ENCODE measurements at places on chromosomes 5 and 9.
A peak's percentile ranks its signal among the peaks of the same experiment; 100 is the strongest.

DNA sequence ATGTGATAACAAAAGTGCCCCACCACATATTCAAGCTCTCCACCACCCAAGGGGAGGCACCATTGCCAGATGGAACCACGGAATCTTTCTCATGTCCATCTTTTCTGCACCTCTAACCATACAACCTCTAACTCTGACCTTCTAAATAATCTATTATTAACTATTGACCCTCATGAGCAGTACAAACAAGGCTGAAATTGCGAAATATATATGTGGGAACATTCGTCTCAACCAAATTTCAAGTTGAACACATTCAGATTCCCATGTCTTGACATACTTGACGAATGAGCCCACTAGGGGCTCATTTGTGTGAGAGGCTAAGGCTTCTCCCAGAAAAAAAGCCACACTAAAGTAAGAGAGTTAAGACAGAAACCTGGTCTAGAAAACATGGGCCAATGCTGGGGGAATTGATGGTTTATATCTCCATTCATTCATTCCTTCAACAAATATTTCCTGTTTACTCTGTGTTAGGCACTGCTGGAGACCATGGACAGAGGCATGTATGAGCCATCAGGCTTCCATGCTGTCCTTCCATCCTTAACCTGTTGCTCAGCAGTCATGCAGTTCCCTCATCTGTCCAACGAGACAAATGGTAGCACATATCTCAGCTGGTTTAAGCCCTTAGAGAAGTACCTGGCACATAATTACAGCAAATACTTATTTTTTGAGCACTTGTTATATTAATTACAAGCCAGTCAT, 130.4 kb downstream of the ESM1 start:
- DNase-seq: no peak

DNA sequence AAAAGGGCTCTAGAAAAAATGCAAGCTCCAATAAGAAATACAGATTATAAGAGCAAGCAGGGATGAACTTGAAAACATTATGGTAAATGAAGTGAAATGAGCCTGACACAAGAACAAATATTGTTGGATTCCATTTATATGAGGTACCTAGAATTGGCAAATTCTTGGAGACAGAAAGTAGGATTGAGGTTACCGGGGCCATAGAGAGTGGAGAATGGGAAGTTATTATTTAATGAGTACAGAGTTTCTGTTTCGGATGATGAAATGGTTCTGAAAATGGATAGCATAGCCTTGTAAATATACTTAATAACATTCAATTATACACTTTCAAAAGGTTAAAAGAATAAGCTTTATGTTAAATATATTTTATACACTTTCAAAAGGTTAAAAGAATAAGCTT, 75.6 kb upstream of the SLC12A2 start:
- DNase-seq: no peak

GRCh38 chr5:148011398-148012137, 52.2 kb upstream of the SPINK5 start:
- DNase-seq: no peak

- DNase-seq: no peak
Measured at GRCh38 chr5:22683050-22683449, 170.1 kb downstream of the CDH12 start.

- no peak for DNase-seq
Measured at GRCh38 chr9:91234523-91234922, 127.2 kb downstream of the AUH start.

DNA sequence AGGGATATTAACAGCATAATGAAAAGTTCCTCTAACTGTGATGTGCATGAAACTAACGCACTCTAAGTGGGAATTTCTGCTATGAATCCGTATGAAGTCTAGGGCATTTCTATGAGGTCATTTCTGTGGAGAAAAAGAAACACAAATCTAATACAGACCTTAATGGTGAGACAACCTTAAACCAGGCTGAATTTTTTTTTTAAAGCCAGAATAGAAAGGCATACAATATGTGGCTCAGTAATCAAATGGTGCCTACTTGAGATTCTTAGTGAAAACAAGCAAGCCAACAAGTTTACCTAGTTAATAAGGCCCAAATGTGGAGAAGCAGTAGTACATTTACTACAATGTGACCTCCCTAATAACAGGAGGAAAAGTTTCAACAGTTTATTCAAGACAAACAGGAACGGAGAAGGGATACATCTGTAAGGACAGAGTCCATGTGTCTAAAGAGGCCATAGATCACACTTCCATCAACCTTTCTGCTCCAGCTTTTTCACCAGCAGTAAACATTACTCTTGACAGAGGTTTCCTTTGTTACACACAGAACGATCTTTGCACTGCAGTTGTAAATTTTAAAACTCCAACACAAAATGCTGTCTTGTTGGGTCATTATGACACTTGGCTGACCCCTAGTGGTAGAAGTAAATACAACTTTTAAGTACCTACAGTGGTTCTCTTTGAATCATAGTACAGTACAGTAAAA, 26.2 kb downstream of the CARNMT1 start:
- DNase-seq: peak; percentile 29

DNA sequence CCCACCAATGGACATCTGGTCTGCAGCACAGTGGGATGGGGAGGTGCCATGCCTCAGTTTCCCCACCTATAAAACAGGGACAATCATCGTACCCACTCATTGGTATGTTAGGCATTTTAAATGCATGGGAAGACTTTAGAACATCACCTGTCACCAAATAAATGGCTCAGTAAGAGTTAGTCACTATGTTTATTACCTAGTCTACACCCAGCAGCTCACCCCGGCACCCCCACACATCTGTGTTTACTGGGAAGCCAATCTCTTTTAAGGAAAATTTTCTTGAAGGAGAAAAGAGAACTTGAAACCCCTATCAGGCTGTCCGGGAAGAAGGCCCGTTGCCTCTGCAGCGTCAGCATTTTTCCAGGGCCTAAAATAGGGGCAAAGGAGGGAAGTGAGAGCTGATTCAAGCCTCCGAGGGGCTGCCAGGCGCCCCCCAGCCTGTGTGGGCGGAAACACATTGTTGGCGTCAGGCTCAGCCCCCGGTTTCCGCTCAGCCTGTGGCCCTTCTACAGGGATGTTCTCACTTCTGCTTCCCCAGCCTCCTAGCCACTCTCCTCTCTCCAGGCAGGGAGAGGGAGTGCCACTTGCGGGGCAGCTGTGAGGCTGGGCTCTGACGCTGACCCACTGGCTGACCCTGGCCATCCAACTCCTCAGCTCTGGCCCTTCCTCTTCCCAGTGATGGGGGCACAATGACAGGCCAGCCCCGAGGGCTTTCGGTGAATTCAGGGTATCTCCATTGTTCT, 4.6 kb downstream of the CSF1R start:
- peak; percentile 55 for DNase-seq

DNA sequence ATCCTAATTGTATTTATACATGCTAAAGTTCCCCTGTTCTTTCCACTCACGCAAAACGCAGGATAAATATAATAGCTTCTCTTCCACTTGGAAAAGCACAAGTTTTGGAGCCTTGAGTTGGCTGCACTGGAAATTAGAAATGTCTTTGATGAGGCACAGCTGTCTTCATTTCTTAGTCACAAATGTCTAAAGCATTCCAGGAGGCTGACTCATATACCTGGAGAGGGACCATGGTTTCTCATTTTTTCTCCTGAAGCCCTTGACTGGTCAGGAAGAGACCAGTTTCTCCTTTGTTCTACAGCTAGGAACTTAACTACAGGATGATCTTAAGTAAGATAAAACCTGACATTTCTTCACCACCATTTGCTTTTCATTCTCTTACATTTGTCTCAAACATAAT, 16.2 kb downstream of the MTX3 start:
- no peak for DNase-seq

- DNase-seq: no peak
Measured at GRCh38 chr5:372556-372995, 51.1 kb downstream of the AHRR start.

- no peak for DNase-seq
Measured at GRCh38 chr9:102209176-102209575, 470.7 kb upstream of the GRIN3A start.

DNA sequence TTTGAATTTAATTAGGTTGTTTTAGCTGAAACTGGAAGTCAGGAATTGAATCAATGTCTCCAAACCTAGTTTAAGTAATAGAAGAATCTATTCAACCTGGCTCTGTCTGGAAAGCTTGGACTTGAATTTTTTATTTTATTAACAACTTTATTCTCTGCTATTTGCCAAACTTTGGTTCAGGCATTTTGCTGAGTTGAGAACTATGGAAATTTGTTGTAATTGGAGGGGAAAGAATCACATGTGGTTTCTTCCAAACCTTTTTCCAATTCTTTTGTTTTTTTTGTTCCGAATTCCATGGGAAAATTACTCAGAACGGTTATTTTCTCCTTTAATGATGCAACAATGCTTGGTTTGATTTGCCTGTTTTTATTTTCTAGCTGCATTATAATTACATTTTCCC, 98.2 kb upstream of the RPS23 start:
- no peak for DNase-seq

DNA sequence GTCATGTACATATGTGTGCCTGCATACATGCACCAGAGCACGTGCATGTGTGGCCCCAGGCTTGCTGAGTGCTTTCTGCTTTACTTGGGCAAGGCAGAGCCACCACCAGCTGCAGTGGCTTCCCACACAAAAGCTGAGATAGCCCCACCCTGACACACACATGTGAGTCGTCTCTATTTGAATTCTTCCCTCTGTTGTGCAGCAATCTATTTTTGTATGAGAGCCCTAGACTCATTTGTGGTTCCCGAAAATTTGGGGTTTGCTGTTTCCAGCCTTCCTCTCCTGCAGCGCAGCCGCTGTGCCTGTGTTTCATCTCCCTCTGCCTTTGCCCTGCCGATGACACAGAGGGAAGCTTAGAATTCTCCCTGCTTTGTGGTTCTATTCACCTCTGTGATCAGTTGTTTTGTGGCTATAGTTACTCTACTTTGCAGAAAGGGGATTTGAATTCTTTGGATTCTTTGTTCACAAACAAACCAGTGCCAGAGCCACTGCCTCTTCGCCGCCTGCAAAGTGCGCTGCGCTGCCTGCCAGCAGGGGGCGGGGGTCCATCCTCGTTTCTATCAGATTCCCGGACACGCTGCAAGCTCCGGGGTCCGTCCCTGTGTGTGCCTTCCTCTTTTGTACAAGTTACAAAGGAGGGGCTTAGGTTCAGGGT, 95.8 kb upstream of the DAP start:
- DNase-seq: no peak

Data from SIG-M5 (cell line).